Activated CD4-positive, alpha-beta T cell treated with anti-CD3 and anti-CD28 coated beads, Interleukin-2, Interleukin-6, amounts not matched to agents 100 ng/mL and 50 ng/mL, durations not matched to agents 16 hours and 8 hours (primary cell): ENCODE measurements at places on chromosomes 1 and 21.

GRCh38 chr1:3836421-3836820, 20.6 kb downstream of the CEP104 start:
- DNase-seq, result no peak

DNA sequence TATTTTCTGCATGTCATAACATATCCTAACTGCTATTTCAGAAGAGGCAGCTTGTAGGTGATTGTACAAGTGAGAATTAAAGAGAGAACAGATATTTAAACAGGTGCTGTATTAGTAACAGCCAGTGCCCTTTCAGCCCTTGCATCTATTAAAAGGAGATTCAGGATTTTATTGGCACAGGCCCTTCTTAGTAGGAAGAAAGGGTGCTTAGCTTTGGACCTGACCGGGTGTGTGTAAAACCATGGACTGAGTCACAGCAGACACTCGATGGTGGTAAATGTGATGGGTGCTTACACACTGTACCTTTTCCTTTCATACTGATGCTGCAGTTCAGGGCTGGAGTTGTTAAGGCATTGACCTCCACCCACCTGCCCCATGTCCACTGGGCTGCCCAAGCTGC, 12.7 kb upstream of the CD101 start:
- no peak for DNase-seq

GRCh38 chr1:150692720-150693119, 4.2 kb downstream of the GOLPH3L start:
- DNase-seq, result no peak

- no peak for DNase-seq
Observed at GRCh38 chr1:119865627-119866026, 30.7 kb downstream of the ADAM30 start.

DNA sequence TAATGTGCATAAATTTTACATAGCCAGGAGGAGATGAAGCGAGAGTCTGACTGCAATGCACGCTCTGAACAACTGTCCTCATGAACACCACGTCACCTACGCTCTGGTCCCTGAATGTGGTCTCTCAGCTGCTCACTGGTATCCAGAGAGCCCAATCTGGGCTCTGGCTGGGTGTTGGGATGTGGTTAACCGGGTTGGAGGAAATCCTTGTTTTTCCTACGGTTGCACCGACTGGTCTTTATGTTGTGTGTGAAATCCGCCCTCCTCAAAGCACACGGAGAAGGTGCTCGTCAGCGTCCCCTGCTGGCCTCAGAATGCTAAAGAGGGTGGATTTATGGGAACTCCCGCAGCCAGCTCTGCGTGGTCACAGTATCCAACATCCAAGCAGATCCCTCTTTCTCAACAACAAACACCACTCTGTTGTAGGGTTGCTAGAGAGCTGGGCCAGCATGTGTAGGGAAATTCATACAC, 51.8 kb upstream of the FAM89A start:
- DNase-seq, result peak; percentile 33

DNA sequence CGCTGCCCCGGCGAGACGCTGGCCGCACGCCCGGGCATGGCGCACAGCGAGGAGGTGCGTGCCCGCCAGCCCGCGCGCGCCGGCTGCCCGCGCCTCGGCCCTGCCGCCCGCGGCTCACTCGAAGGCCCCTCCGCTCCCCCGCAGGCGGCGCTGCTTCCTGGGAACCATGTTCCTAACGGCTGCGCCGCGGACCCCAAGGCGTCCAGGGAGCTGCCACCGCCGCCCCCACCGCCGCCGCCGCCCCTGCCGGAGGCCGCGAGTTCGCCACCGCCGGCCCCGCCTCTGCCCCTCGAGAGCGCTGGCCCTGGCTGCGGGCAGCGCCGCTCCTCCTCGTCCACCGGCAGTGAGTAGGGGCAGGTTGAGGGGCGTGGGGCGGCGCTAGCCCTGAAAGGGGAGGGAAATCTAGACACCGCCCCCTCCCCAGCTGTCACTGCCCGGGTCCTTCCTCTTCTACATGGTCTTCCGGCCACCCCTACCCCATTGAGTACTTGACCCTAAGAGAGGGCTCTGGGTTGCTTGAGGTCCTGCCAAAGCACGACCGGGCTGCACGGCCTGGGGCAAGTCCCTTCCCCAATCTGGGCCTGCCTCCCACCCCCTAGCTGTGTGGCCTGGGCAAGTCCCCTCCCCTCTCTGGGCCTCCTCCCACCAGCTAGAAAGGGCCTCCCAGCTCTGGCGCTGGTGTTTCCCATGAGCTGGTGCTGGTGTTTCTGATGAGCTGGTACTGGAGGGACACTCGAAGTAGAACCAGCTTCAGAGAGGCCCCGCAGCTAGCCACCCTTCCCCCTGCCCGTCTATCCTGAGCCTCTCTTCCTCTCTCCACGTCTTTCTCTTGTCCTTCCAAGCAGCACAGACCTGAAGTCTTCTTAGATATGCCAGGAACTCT, 17.0 kb downstream of the TNFRSF25 start:
- no peak for DNase-seq

GRCh38 chr1:31310198-31310597, 13.4 kb downstream of the ZCCHC17 start:
- DNase-seq, result no peak

GRCh38 chr21:29315131-29315749, 16.5 kb downstream of the BACH1 start:
- no peak for DNase-seq

GRCh38 chr1:87346130-87346814, 17.6 kb downstream of the LMO4 start:
- DNase-seq, result no peak
